ENCODE measurements at places on chromosomes 6 and 20.
A peak's percentile ranks its signal among the peaks of the same experiment; 100 is the strongest.

DNA sequence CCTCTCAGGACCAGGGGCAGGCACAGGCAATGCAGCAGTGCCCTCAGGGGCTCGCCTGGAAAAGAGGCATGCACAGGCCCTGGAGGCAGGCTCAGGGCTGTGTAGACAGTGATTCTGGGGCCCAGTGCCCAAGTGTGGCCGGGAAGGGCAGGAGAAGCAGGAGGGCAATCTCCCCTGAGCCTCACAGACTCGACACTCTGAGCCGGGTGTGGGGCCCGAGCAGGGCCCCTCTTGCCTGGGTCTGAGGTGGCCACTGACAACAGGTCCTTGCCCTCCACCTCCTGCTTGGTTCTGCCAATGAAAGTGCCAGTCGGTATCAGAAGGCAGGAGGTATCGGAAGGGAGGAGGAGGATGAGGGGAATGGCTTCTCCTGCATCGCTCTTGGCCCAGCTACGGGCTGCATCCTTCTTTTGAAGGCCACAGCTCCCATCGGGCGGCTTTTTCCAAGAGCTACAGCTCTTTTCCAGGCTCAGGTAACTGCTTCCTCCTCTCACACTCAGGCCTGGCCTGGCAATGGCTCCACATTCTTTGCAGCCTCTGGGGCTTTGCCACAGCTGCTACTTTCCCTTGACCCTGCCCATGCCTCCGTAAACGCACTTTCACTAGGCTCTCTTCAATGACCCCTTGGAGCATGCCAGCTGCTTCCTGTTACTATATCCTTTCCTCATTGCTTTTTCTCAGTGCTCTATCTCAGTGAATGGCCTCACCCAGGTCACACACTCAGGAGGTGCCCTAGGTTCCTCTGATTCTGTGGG, 24.5 kb downstream of the GABRR2 start:
- DNase-seq, result no peak

- DNase-seq, result no peak
These were observed 54.4 kb upstream of the SIRPG start for GRCh38 chr20:1711826-1712601.

- DNase-seq, result no peak
These were observed 14.8 kb downstream of the SEMG2 start for GRCh38 chr20:45235995-45236394.

DNA sequence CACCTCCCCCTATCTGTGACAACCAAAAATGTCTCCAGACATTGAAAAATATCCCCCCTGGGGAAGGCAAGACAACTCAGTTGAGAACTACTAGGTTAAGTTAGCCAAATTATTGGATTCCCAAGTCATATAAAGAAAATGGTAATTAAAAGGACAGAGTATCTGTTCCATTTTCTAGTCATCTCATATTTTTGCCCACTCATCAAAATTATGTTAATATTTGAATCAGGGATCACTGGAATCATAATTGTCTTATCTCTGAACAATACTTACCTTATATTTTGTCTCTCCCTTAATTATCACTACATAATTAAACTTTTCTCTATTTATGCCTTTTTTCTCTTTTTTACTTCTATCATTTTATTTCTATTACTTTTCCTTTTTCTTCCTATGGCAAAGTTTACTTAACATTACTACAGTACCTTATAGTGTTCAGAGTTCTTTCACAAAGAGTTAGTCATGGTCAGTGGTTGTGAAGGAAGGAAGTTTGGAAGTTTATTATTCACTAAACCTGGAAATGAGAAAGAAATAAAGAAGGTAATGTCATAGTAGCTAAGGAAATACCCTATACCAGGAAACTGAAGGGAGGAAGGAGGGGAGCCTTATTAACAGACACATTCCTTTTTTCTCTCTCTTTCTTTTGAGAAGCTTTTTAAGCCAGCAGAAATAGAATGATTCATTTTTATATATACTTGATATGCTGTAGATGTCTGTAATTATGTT, 332.9 kb downstream of the COL12A1 start:
- peak; percentile 49 for DNase-seq

GRCh38 chr20:5402903-5403531, 86.3 kb upstream of the PROKR2 start:
- no peak for DNase-seq

DNA sequence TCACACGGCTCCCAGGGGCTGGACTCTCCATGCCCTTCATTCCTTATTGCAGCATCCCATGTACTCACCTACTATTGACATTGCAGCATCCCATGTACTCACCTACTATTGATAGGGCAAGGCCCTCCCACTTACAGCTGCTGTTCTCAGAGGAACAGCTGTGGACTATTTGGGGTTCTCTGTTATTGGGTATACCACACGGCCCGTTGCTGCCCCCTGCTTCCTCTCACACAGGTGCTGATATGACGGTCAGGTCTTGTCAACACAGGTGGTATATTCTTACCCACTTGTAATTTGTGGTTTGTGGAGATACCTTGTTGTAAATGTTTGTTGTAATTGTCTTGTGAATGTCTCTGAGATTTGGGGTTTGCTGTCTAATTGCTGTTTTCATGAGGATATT, 18.8 kb downstream of the ALDH5A1 start:
- no peak for DNase-seq

DNA sequence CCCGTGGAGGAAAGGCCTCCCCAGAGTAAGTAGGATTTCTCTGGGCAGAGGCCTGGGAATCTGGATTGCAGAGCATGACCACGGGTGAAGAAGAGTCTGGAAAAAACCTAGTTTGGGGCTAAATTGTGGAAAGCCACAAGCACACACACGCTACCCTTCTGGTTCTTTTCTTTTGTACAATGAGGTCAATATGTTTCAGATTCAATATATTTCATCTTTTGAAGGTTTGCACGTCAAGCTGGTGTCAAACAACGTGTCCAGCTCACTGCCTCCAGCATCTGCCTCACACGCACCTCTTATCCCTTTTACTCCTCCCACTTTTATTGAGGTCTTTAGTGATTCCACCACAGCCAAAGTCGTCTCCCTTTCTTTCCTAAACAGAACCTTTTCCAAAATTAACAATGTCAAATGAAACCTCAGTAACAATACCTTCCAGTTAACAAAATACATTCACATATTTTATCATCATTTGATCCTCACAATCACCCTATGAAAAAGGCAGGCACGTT, 773 bp upstream of the EPB41L2 start:
- no peak for DNase-seq

GRCh38 chr6:118680452-118681095, 29.2 kb upstream of the CEP85L start:
- no peak for DNase-seq

Measured in fibroblast of upper back skin (primary cell).